ENCODE measurements at places on chromosomes 1 and 21. TPM values are rescaled to one million over a fixed set of nuclear protein-coding genes. Genes with fewer than 3 reads are reported as not detected.

The OSCP1 gene
- 17.1 TPM for total RNA-seq

DNA sequence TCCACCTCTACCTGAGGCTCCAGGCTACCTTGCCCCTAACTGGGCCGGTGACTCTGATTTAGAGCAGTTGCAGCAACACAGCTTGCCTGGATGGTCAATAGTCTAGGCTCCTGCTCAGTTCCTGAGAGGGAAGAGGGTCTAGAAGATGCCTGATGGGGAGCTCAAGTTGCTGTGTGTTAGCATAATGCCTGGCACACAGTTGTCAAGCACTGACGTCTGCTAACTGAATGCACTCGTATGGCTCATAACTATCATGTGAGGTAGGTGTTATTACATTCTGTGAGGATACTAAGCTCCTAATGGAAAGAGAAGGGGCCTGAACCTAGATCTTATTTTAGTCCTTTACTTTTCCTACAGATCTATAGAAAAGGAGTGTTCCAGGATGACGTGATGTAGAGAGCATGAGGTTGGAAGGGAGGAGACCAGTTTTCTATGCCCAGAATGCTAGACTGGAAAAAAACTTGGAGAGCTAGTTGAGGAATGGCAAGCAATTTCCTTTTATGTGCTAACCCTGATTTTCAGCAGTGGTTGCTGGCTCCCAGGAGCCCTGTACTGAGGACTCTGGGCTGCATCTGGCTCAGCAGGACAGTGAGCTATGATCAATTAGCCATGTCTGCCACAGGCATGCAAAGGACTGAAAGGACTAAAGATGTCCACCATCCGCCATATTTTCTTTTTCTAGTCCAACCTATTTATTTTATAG lies 30.0 kb downstream of the FAM78B start:
- DNase-seq, result no peak

- no peak for DNase-seq
These were observed 3.0 kb downstream of the TCHH start for GRCh38 chr1:152112101-152112884.

- DNase-seq, result no peak
These were observed 28.2 kb upstream of the KLHDC7A start for GRCh38 chr1:18452550-18452949.

DNA sequence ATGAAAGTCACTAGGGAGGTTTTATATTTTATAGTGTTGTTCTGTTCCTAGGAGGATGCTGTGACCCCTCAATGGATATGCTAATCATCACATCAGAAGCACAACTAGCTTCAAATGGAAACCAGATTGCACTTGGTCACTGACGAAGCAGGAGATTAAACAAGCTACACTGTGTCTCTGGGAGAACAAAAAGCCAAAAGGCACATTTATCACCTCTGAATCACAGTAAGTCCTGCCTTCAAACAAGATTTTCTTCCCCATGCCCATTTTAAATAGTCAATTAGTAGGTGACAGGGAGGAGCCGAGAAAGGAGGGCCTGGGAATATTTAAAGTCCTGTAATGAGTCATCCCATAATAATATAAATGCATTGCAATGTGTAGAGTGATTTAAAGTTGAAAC lies 38.1 kb downstream of the RGS2 start:
- DNase-seq, result no peak

GRCh38 chr21:45053561-45054226 lies 20.7 kb upstream of the ADARB1 start:
- no peak for DNase-seq

GRCh38 chr1:30807318-30808066 lies 49.9 kb upstream of the LAPTM5 start:
- no peak for DNase-seq

The OPRD1 gene
- not detected for total RNA-seq

DNA sequence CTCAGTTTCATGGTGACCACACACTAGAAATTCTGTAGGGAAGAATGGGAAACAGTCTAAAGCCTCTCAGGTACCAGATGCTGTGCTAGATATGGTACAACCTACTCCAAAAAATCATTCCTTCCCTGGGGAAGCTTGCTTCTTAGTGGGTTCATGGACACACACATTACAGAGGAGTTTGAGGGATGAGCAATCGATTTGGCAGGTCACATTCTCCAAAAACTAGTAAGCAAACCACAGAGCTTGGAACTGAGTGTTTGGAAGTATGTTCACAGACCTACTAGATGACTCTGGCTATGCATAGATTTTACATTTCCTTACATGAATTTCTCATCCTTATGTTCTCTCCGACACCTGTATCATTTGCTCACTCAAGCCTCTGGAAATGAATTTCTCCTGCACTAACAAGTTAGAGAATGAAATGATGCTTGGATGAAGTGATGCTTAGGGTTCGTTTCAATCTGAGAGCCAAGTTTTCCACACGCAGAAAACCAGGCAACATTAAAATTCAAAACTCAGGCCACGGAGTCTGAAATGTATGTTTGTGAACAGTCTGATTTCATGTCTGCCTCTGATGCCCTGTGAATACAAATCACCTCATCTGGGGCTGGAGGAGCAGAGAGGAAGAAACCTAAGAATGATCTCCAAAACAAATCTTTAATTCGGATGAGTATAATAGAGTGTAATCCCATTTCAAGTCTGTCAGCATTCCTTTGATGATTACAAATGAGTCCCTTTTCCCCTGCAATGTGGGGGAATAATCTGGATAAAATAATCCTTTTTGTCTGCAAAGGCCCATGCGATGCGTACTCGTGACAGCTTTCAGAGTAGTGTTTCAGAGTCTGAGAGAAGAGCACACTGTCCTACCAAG lies 11.0 kb downstream of the EVA1C start:
- DNase-seq, result no peak

The MUL1 gene
- total RNA-seq, result 36.6 TPM

DNA sequence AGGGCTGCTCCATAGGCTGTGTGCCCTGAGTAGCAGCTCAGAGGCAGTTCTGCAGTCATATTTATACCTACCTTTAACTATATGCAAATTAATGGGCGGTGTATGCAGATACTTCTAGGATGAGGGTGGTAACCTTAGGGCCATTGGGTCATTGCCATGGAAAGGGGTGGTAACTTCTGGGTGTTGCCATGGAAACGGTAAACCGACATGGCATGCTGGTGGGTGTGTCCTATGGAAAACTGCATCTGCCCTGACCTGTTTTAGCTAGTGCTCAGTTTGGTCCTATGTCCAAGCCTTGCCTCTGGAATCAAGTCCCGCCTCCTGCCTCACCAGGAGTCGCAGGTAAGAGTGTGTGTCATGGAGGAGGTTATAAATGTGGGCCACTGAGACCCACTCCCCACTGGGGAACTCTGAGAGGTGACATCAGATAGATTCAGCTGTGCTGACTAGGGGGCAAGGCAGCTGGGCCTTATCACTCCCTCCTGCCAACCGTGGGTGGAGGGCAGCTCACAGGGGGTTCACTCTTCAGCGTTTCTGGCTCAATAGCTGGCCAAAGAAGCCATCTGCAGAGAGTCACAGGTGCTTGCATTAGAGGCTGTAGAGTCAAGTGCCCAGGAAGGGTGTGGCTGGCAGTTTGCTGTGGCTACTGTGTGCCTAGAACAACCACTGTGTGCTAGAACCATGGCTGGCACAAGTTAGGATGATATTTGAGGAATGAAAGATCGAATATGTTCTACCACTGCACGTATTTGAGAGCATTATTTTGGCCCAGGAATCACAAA lies 19.0 kb downstream of the BACE2 start:
- DNase-seq, result no peak

GRCh38 chr1:117267232-117267774 lies 56.6 kb upstream of the VTCN1 start:
- no peak for DNase-seq

DNA sequence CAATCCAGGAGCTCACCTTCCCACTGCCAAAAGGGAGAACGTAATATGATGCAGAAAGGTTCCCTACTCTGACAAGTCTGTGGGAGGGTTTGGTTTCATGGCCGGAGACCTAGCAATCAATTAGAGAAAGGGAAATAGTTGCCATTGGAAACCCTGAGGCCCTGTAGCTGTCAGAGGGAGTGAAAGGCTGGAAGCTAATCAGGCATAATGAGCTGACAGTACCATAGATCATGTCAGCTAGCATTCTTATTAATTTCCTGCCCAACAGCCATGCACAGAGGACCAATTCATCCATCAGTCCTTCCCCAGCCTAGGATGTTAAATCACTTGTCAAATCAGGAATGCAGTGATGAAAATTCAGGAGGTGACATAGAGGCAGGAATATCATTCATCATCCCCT lies 527.3 kb downstream of the PLPP3 start:
- DNase-seq, result no peak

- DNase-seq, result no peak
These were observed 189.2 kb downstream of the FOXD2 start for GRCh38 chr1:47627016-47627415.

DNA sequence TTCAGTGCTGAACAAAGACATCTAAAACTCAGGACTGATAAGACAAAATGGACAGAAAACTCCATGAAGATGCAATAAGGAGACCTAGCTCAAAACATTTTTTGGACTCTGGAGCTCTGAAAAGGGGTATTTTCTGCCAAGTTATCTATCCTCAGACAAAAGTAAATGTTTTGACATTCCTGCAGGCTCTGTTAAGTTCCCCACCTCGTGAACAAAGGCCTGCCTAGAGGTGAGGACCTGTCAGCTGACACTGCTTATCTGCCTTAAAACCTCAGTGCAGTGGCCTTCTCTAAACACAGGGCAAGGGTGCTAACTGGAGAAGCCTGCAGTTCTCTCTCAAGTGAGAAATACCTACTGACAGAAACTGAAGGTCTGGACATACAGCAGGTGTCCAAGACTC lies 41.1 kb downstream of the COLGALT2 start:
- no peak for DNase-seq

- no peak for DNase-seq
These were observed 40.6 kb downstream of the TNNT2 start for GRCh38 chr1:201336711-201337450.

The SLC25A34 gene
- 10.1 TPM for total RNA-seq

The HSPA6 gene
- 5.8 TPM for total RNA-seq

DNA sequence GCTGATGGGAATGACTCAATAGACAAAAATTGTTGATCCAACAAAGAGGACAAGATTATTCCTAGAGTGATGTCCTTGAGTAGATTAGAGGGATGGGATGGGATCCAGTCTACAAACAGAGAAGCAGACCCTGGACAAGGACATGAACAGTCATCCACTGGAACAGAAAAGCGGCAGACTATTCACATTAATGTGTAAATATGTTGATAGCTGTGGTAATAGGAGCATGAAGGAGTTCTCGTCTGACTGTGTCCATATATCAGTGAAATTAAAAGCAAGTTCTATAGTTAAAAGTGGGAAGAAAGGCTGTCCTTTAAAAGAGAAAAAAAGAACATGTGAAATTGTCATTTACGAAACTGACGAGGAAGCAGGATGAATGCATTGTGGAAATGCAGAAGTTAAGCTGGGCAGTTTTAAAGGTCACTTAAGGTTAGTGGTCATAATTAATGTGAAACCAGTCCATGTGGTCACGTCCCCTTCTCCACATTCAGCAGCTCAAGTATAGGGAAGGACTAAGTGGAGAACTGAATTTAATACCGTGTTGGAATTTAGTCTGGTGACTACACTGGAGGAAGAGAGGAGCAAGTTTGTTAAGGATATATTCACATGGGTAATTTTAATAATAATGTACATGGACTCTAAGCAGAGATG lies 62.1 kb downstream of the PIK3R3 start:
- no peak for DNase-seq

- DNase-seq, result peak; percentile 61
These were observed 70.4 kb downstream of the DMAP1 start for GRCh38 chr1:44283524-44284173.

The SAMD11 gene
- 15.0 TPM for total RNA-seq

The ACTL8 gene
- not detected for total RNA-seq
